Left renal pelvis (tissue), 4 donors: ENCODE measurements at places on chromosomes 6 and 20. TPM values are rescaled to one million over a fixed set of nuclear protein-coding genes. Genes with fewer than 3 reads are reported as not detected.

The CDKN1A gene
- 13.8 TPM for polyA plus RNA-seq

The COL9A3 gene
- 20.5 TPM for polyA plus RNA-seq

GRCh38 chr20:13342469-13343242, 121.6 kb downstream of the ISM1 start:
- DNase-seq = no peak

- DNase-seq = no peak
Measured at GRCh38 chr20:53960579-53961272, 109.7 kb downstream of the BCAS1 start.

DNA sequence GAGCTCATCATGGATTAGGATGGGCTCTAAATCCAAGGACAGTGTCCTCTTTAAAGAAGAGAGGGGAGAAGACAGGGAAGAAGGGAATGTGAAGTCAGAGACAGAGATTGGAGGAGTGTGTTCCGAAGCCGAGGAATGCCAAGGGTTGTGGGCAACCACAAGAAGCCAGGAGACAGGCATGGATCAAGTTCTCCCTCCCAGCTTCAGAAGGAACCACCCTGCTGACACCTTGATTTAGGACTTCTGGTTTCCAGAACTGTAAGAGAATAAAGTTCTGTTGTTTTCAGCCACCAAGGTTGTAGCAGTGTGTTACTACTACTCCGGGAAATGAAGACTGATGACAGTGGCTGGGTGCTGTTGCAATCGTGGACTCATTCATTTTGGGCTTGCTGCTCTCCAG, 120.1 kb downstream of the RPS12 start:
- no peak for DNase-seq

- DNase-seq = no peak
Measured at GRCh38 chr6:136532030-136532429, 18.2 kb downstream of the MAP7 start.

GRCh38 chr6:41184761-41185160, 16.2 kb downstream of the TREML2 start:
- DNase-seq = no peak
